ENCODE measurements at places on chromosomes 2 and 18.

- peak; percentile 78 for DNase-seq
These were observed 64.9 kb downstream of the DNMT3A start for GRCh38 chr2:25276569-25277465.

GRCh38 chr2:39736640-39737039 is 42.4 kb downstream of the THUMPD2 start:
- no peak for DNase-seq

DNA sequence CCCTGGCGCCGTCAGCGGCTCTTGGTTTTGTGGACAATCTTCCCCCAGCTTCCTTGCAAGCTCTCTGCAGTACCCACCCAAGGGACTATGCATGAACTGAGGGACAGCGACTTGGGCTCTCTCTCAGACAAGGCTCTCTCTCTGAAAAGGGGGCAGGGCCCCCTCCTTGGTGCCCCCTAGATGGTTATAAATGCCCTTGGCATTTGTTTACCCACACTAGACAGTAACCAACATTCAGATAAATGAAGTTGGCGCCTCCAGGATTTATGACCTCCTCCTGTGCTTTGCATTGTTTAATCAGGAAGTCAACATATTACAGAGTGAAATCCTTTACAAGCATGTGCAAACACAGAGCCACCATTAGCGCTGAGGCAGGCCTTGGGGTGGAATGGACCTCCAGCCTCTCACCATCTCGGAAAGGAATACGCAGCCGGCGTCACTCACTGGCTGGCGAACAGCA is 547.4 kb upstream of the ID2 start:
- no peak for DNase-seq

DNA sequence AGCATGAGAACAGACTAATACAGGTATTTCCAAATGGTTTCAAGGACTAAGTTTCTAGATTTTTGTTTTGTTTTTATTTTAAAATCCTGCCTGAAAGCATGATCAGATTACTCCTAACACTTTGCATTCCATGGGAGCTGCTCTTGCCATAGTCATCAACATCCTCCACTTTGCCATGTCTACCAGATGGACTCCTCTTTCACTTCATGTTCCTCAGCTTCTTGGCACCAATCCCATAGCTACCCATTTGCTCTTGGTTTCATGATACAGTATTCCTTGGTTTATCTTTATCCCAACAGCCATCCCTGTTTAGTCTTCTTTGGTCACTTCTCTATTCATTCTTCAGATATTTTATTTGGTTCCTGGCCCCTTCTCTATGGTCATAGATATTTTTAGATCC is 154.2 kb upstream of the CCDC195 start:
- no peak for DNase-seq

GRCh38 chr2:109407276-109408042 is 206.3 kb downstream of the SEPTIN10 start:
- no peak for DNase-seq

GRCh38 chr2:145114726-145115125 is 594.8 kb upstream of the ZEB2 start:
- no peak for DNase-seq

- DNase-seq = peak; percentile 71
These were observed 31.1 kb downstream of the NAB1 start for GRCh38 chr2:190679813-190680591.

- peak; percentile 16 for DNase-seq
These were observed 151.8 kb downstream of the MBP start for GRCh38 chr18:76980663-76981395.

DNA sequence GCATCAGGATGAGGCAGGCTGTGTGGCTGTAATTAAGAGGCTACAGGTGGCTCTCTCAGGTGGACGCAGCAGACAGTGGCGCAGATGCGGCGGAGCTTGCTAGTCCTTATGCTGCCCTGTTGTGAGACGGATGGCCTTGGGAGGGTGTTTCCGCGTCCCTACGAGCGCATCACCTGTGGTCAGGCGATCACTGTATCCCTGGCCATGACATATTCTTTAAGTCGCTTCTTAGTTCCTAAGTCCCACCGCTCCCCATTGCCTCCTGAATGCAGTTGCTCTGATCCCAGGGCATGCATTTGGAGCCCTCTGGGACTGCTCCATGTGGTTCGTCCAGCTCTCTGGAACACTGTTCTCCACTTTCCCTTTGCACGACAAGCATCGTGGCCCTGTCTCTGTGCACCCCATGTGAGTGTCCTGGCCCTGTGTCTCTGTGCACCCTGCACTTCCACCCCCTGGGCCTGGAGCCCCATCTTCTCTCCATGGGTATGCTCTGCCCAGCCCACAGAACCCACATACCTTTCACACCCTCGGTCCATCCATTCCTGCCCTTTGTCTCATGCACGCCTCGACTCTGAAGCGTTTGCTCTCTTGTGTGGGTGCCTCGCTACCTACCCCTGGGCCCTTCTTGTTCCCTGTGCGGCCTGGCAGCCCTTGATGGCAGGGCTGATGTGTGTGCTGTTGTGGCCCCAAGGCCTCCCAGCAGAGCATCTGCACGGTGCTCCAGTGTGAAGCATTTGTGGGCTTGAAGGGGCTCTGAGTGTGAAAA is 74.4 kb downstream of the SH3RF3 start:
- no peak for DNase-seq

All from CD4-positive, alpha-beta T cell treated with Interleukin-1 beta for 1 hour (primary cell).